Fibroblast of the conjunctiva (primary cell): ENCODE measurements at places on chromosomes 6 and 20.

GRCh38 chr20:41232973-41233926, 84.3 kb downstream of the ZHX3 start:
- DNase-seq: peak; percentile 92

DNA sequence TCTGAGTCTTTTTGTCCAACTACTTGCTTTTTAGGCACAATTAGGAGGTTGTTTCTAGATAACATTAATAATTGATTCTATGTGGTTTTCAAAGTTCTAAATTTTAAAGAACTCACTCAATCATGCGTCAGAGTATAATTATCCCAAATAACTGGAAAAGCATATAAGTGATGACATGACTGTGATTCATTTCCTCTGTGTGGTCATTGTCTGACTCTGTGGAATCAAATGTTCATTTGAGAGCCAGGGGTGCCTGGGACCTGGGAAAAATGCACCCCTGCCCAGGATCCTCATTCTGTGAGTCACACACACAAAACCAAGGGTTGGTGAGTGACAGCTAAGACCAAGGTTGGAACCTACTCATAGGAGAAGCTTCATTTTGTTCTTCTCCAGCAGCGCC, 127.1 kb upstream of the MLIP start:
- peak; percentile 28 for DNase-seq

GRCh38 chr6:135358985-135359384, 138.6 kb downstream of the AHI1 start:
- no peak for DNase-seq

- DNase-seq: no peak
Observed at GRCh38 chr6:6806844-6807518, 218.5 kb downstream of the LY86 start.

DNA sequence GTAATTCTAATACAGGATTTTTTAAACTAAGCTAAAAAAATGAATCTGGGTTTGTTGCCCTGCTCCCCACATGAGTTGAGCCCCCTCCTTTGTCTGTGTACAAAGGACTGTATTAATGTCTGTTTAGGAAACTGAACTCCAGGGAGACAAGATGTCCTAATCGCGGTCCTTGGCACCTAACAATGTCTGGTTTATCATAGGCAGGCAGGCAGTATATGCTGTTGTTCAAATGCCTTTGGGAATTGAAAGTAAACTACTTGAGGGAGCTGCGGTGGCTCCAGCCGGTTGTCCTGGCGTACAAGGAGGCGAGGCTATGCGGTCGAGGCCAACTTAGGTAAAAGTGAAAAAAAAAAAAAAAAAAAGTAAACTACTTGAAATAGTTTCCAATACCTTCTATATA, 98.5 kb downstream of the TULP4 start:
- no peak for DNase-seq

- no peak for DNase-seq
Observed at GRCh38 chr20:62876902-62877816, 15.5 kb upstream of the TCFL5 start.

DNA sequence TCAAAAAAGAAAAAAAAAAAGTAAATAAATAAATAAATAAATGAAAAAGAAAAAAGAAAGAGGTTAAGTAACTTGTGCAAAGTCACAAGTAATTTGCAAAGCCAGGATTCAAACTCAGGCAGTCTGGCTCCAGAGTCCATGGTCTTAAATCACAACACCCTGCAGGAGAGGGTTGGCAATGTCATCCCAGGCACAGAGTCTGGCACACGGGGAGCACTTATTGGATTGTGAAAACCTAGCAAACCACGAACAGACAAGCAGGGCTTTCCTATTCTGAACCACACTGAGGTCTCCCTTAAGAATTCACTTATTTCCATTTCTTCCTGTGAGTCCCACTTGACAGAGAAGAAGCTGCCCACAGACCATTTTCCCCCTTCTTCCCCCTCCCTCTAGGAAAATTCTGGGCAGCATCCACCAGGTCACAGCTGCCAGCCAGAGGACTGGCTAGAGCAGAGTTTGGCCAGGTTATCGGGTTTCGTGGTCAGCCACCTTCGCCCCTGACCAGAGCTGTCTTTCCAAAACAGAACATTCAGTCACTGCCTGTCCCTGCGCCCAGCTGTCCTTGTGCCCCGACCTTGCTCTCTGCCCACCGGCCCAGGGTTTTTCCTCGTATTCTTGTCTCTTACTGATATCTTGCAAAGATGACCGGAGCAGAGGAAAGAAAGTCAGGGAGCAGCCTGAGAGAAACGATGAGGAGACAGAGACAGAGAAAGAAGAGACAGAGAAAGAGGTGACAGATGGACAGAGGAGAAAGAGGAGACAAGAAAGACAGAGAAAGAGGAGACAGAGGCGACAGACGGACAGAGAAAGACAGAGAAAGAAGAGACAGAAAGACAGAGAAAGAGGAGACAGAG, 106.4 kb upstream of the PTPN1 start:
- DNase-seq: no peak

DNA sequence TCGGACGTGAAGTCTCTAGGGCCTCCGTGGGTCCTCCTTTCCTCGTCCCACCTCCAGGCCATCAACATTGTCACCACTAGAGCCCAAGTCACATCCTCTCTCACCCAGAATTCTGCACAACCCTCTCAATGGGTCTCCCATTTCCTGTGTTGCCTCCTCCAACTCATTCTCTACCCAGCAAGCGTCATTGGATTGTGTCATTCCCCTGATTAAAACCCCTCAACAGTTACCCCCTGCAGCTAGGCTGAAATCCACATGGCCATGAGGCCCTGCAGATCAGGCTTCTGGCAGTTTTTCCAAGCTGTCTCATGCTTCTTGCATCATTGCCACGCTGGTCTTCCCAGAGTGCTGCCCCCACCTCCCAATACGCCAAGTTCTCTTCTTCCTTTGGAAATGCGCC, 12.9 kb upstream of the FAM210B start:
- no peak for DNase-seq

GRCh38 chr6:113645986-113646385, 211.2 kb upstream of the MARCKS start:
- no peak for DNase-seq

DNA sequence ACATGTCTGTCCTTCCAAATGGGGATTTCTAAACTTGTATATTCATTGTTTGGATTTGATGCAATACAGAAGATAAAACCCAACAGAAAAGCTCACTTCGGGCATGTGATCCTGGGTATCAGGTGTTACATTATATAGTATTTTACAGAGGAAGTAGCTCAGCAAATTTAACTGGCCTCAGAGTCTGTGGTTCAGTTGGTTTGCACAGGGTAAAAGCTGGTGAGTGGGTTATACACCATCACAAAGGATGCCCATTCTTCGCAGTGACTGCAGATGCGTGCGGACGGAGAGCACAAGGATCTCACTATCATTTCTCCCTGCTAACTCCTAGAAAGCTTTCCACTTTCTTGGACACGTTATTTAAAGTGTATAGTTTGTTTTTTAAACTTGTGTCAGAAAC, 236.7 kb downstream of the TMEM242 start:
- no peak for DNase-seq

DNA sequence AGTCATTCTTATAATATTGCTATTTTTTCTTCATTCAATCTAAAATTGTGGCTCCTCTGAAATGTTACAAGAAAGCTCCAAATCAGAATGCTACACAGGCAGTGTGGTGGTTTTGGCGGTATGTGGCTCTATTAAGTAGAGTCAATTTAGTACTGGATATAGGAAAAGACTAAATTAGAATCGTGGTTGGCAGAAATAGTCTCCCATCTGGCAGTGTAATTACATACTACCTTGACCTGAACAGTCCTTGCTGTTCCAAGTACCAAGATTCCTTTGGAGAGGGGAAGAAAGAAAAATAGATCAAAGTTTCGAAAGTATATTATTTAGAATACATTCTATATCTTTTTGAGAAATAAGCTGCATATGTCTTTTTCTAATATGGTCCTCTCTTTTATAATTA, 78.2 kb downstream of the C6orf118 start:
- DNase-seq: no peak

GRCh38 chr6:33689879-33690278, 21.6 kb downstream of the UQCC2 start:
- DNase-seq: no peak

DNA sequence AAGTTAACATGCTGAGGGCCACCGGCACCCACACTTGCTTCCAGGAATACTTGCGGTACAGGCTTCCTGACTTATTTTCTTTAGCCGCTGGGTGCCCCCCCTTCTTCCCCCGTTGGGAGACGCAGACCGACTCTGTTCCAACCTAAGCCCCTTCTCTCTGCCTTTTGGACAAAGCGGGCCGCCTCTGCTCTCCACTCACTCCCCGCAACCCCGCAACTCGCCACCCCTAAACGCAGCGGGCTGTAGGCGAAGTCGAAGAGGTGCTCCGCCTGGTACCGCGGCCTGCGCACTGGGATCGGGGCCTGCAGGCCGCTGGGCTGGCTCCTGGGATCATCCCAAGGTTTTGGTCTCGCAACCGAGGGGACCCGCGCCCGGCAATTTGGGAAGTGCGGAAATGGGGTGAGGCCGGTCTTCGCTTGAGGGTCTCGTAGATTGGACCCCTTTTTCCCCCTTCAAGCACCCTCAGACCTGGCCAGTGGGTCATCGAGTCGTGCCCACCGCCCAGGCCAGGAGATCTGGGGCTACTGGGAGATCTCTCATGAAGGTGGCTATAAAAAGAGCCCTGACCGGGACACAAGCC, 4.7 kb upstream of the FOXF2 start:
- DNase-seq: no peak

GRCh38 chr6:135555550-135555949, 58.0 kb upstream of the AHI1 start:
- no peak for DNase-seq

DNA sequence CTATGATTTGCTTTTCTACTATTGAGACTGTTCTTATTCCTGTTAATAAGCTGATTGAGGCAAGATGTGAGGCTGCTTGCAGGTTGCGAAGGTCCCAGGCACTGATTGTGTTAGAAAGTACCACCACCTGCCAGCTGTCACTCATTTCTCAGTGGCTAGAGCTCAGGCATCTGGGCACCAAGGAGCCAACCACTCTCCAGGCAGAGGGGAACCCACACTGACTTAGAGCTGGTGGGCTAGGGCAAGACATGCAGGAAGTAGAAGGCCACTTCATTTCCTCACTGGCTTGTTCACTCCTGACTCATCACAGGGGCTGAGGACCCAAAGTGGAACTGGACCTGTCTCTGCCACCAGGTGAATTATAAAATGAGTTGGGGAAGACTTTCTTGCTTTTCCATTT, 7.8 kb upstream of the DLL1 start:
- no peak for DNase-seq

DNA sequence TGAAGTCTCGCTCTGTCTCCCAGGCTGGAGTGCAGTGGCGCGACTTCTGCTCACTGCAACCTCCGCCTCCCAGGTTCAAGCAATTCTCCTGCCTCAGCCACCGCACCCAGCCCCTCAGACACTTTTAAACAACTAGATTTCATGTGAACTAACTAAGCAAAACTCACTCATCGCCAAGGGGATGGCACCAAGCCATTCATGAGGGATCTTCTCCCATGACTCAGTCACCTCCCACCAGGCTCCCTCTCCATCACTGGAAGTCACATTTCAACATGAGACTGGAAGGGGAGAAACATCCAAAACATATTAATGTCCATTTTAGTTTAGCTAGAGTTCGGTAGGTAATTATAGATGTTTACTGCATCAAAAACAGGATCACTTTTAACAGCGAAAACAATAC, 95.9 kb upstream of the PRL start:
- DNase-seq: no peak

GRCh38 chr6:52534966-52535390, 41.9 kb downstream of the TRAM2 start:
- DNase-seq: no peak

DNA sequence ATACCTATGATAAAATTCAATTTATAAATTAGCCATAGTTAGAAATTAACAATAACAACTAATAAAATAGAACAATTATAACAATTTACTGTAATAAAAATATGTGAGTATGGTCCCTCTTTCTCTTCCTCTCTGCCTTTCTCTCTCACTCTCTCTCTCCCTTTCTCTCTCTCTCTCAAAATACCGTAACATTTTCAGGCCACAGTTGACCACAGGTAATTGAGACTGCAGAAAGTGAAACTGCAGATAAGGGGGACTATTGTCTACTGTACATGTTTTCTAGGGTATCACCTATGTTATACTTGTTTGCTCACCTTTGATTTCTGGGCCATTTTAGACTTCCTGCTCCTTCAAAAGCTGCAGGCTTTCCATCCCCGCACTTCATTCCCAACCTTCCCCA, 46.8 kb downstream of the LY86 start:
- no peak for DNase-seq

GRCh38 chr20:41057999-41058673, 29.5 kb downstream of the TOP1 start:
- DNase-seq: no peak

DNA sequence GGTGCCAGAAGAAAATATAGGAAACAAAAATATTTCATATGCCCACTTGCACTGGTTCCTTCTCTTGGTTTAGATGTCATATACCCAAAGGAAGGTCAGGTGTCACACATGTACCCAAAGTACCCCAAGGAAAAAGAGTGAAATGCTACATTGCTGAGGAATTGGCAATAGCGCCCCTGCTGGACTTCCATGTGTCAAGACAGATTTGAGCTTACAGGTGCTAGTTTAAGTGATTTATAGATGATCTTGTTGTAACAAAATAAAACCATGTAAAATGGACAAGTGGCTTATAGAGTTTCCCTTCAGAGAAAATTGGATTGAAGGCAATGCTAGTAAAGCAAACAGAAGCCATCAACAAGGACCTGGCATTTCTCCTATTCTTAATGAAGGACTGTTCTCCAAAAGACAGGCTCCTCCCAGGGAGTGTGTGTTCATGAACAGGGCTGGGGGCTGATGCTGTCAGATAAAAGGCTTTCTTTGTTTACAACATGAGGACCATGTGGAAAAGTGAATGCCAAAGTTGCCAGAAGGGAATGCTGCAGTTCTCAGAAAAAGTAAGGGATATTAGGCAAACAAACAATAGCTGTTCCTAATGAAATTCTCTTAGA, 64.3 kb upstream of the PAK5 start:
- DNase-seq: no peak

GRCh38 chr6:155222506-155222905, 41.3 kb upstream of the CLDN20 start:
- DNase-seq: no peak

GRCh38 chr20:33704197-33704924, 15.7 kb downstream of the PXMP4 start:
- DNase-seq: no peak

GRCh38 chr6:23533311-23533710, 592.7 kb upstream of the NRSN1 start:
- DNase-seq: no peak

GRCh38 chr20:58233881-58234528, 5.6 kb upstream of the ANKRD60 start:
- DNase-seq: no peak

DNA sequence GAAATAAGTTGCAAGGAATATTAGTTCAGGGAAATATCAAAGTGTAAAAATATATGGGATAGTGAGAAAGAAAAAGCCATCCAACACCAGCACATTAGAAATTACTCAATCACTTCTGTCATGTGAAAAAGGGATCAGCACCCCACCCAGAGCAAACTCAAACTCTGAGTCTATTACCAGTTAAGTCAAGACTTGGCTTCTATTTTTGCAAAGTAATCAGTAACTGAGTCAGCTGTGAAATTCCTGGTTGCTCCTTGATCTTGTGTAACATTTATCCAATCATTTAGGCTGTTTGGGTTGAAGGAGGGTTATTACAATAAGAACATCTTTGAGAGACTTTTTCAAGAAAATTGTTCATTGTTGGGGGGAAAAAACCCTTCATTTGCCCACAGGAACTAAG, 51.2 kb downstream of the SLC22A23 start:
- DNase-seq: peak; percentile 54

GRCh38 chr6:303948-304558, 11.8 kb downstream of the DUSP22 start:
- DNase-seq: no peak
